Activated naive CD8-positive, alpha-beta T cell treated with anti-CD3 and anti-CD28 coated beads, Interleukin-2, amount 50 U/mL, for 24 hours (primary cell): ENCODE measurements at places on chromosomes 7 and 10.

DNA sequence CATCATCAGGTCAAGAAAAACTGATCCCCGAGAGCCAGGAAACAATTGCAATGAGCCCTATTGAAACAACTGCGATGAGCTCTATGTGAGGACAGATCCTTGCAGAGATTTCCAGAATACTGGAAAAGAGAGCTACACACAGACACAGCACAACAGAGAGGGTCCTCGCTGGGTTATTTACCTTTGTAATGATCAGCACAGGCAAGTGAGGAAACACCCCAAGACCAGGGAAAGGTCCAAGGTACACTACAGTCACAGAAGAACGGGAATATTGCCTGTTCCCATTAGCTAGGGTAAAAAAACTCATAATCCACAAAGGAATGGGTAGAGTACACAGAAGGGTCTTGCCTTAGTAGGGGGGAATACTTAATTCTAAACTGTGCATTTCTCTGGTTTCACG, 152.7 kb downstream of the ZNF438 start:
- no peak for DNase-seq

DNA sequence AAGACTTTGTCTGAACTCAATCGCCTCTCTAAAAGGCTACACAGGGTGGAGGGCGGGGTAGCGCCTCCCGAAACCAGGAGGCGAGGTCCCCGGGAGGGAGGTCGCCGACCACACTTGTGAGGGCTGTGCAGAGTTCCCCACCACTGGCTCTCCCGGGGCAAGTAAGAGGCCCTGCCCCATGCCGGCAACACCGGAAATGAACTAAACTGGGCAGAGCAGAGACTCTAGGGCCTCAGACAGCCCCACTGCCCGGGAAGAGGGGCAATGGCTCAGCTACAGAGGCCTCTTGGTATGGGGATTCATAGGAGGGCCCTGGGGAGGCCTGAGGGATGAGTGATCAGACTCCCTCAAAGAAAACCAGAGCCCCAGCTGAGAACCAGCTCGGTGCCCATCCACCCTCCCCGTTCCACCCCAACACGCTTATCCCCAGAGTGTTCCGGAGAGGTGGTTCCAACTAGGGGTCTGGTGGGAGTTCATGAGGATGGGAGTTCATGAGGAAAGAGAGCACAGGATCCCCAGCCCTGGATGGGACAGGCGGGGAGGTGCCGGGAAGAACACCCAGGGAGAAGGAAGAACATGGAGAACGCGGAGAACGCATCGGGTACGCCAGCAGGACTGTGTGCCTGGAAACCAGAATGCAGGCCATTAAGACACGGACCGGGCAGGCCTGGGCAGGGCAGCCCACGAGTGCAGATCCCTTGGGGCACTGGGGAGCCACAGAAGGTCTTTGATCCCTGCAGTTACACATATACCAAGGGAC, 89.4 kb upstream of the MYL10 start:
- DNase-seq = no peak

DNA sequence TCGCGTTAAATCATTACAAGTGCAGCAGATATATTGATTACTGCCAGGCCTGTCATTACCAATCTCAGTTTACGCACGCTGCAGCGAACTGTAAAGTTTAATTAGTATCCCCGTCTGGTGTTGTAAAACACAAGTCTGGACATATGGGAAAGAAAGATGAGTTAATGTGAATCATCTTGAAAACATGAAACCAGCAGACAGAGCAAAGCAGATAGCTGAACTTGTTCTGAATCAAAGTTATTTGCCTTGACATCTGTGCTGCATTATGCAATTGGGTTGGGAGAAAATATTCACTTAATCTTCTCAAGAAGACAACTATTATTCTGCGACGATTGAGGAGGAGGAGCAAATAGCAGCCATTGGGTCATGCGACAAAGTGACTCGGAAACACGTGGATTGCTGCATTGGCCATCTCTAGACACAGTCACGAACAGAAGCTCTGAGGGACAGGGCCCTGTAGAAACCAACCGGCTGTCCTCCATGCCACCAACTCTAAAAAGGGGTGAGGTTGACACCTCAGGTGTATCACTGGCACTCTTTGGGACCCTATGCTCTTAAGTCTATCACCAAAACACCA, 156.3 kb upstream of the C7orf33 start:
- no peak for DNase-seq

GRCh38 chr7:120475994-120476393, 203.0 kb downstream of the KCND2 start:
- DNase-seq = no peak

DNA sequence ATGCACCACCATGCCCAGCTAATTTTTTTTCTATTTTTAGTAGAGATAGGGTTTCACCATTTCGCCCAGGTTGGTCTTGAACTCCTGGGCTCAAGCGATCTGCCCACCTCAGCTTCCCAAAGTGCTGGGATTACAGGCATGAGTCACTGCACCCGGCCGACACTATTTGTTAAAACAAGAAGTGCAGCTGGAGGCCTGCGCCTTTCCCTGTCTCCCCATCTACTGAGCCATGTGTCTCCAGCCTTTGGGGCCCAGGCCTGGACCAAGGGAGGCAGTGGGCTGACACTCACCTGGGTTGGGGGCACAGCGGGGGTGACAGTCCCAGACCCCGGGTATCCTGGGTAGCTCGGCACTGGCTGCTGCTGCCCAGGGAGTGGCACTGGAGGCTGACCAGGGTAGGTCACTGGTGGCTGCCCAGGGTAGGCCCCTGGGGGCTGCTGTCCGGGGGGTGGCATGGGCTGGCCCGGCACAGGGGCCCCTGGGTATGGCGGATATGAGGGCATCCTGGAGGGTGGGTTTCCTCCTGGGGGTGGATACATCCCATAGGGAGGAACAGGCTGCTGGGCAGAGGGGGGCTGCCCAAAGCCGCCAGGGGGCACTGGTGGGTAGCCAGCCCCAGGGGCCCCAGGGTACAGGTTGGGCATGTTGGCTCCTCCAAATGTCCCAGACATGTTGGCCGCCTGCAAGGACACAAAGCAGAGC, 36.3 kb downstream of the PLAC9 start:
- no peak for DNase-seq

- no peak for DNase-seq
These were observed 21.0 kb upstream of the LRRC17 start for GRCh38 chr7:102891693-102892261.

DNA sequence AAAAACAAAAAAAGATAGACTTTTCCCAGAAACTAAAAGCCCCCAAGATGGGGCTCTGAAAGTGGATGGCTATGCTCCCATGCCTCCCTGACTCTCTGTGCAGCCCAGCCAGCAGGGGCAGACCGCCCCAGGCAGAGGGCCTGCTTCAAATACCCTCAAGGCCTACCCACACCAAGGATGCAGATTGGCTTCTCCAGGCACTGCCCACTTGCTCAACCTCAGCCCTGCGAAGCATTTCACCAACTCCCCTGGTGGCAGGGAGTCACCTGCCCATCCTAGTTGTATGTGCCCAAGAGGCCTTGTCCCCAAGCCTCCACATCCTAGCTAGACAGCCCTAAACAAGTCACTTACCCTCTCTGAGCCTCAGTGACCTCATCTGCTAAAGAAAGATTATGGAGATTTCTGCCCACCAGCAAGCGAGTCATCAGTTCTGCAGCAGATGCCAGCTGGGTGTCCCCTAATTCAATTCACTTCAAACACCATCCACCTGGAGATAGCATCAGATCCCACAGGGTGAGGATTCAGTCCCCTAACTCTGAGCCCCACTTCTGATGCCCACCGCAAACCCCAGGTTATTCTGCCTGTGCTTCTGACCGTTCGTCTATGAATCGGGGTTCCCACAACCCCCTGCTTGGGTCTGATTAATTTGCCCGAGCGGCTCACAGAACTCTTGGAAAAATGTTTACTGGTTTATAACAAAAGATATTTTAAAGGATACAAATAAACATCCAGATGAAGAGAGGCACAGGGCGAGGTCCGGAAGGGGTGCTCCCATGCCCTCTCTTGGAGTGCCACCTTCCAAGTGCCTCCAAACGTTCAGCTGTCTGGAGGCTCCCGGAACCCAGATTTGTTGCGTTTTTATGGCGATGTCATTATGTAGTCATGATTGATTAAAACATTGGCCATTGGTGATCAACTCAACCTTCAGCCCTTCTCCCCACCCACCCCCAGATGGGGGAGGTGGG, 18.6 kb upstream of the ZMIZ1 start:
- DNase-seq = peak; percentile 48

DNA sequence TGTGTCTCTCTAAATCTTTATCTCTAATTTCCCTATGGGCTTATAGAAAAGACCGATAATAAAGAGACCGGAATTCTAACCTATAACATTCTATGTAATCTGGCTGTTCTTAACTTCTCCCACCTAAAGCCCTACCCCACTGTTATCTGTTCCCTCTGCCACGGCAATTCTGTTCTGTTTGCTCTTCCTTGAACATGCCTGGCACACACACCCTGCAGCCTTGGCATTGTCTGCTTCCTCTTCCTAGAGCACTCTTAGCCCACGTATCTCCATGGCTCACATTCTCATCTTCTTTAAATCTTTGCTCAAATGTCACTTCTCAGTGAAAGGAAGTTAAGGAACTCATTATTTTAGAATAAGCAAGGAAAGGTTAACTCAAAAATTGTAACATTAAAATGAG, 309.2 kb downstream of the GPR158 start:
- no peak for DNase-seq

- DNase-seq = peak; percentile 92
These were observed 28.3 kb upstream of the WDFY4 start for GRCh38 chr10:48656241-48656913.

- DNase-seq = no peak
These were observed 206.4 kb upstream of the GALNT17 start for GRCh38 chr7:70925411-70926115.

GRCh38 chr10:88759366-88760101, at the start of gene LIPN:
Gene LIPN, plus strand, starts transcription at chr10:88760020. Its CDS starts 1,386 bp downstream, at chr10:88761406.
- no peak for DNase-seq
